Naive thymus-derived CD4-positive, alpha-beta T cell (primary cell): ENCODE measurements at places on chromosomes 11 and 22. TPM values are rescaled to one million over a fixed set of nuclear protein-coding genes. Genes with fewer than 3 reads are reported as not detected.

The FAM180B gene
- polyA plus RNA-seq: not detected

The MRGPRF gene
- polyA plus RNA-seq: not detected

The CD3E gene
- polyA plus RNA-seq: 1,286 TPM

The EED gene
- 15.3 TPM for polyA plus RNA-seq

The OR10S1 gene
- not detected for polyA plus RNA-seq

The AQP11 gene
- 0.84 TPM for polyA plus RNA-seq

The SPTBN2 gene
- polyA plus RNA-seq: 0.22 TPM

The DEFB131B gene
- not detected for polyA plus RNA-seq
